Posterior cingulate gyrus (tissue), 11 donors: ENCODE measurements at places on chromosomes 13 and 19.

DNA sequence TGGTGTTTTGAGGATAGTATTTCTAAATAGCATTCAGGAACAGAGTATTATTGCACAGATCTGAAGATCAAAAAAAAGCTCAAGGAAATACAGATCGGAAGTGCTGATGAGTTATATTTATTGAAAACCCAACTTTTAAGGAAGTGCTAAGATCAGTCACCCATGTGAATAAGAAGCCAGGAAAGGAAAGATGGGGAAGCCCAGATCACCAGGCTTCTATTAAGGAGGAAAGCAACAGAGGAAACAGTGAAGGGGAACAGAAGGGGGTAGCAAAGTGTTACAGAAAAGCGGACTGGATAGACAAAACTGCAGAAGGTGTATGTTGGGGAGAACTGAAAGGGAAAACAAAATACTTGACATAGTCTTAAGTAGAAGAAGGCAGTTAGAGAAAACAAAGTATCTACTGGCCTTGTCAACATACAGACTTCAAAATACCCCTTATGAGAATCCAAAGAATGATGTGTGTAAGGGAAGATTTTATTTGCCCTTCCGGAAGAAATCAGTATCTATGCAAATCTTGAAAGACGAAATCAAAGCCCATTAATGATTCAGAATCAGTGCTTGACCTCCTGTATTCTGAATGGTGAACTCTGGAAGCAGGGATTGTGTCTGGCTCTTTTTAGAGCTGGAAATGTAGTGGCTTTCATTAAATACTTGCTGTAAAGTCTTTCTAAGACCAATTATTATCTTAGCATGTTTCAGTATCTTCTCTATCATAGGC, 12.1 kb downstream of the UFM1 start:
- DNase-seq = no peak

DNA sequence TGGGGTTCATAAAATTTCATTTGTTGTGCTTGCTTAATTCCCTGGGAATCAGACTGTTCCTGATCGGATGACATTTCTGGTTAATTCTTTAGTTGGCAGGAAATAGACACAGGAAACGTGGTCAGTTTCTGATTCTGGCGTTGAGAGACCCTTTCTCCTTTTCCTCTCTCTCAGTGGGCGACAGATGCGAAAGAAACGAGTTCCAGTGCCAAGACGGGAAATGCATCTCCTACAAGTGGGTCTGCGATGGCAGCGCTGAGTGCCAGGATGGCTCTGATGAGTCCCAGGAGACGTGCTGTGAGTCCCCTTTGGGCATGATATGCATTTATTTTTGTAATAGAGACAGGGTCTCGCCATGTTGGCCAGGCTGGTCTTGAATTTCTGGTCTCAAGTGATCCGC, 10.8 kb downstream of the LDLR start:
- no peak for DNase-seq

DNA sequence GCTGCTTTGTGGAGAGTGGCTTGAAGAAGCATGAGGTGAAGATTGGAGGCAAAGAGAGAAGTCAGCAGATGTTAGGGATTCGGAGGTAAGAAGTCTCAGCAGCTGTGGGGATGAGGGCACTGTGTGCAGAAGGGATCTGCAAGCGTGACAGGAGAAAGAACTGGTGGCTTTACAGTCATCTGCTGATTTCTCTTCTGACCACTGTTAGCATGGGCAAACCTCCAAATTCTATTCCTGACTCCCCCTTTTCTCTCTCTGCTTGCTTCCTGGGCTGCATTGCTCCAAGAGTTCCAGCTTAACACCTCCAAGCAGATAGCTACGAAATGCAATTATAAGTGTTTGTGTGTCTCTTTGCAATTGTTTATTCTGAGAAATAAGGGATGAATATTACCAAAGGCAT, 159.6 kb downstream of the GGACT start:
- no peak for DNase-seq

GRCh38 chr19:45640849-45641273, 1.7 kb upstream of the EML2 start:
- DNase-seq = no peak

GRCh38 chr19:10604460-10604980, 17.4 kb upstream of the AP1M2 start:
- DNase-seq = no peak

- DNase-seq = no peak
These were observed 18.2 kb upstream of the MEIS3 start for GRCh38 chr19:47437500-47437899.

DNA sequence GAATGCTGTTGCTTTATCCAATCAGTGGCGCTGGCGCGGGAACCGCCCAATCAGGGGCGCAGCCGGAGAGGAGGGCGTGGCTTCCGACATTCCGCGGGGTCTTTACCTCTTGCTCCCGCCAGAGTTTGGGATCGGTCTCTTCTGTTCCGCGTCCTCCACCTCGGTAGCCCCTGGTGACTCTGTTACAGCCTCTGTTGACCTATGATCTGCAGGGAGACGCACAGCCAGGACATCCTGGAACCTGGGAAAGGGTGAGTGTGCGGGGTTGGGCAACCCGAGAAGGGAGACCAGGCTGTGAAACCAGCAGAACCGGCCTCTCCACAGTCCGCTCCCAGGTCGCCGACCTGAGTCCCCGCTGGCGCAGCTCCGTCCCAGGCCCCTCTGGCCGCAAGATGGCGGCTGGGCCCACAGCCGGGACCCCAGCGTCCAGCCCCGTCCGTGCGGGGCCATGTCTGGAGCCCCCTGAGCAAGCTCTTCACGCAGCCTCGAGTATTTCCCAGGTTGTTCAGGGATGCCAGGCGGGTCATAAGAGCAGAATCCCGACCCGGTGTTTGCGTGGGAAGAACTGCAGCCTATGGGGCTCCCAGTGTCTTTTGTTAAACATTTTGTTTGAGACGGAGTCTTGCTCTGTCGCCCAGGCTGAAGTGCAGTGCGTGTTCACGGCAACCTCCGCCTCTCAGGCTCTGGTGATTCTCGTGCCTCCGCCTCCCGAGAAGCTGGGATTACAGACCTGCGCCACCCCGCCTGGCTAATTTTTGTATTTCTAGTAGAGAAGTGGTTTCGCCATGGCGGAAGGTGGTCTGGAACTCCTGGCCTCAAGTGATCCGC, 4.4 kb upstream of the ZNF681 start:
- DNase-seq = peak; percentile 66

- DNase-seq = no peak
These were observed 75.3 kb upstream of the SCEL start for GRCh38 chr13:77460195-77460594.

- DNase-seq = no peak
These were observed 38.7 kb upstream of the FLT1 start for GRCh38 chr13:28533441-28534166.

- DNase-seq = no peak
These were observed 23.6 kb downstream of the ZNF541 start for GRCh38 chr19:47549261-47549862.

DNA sequence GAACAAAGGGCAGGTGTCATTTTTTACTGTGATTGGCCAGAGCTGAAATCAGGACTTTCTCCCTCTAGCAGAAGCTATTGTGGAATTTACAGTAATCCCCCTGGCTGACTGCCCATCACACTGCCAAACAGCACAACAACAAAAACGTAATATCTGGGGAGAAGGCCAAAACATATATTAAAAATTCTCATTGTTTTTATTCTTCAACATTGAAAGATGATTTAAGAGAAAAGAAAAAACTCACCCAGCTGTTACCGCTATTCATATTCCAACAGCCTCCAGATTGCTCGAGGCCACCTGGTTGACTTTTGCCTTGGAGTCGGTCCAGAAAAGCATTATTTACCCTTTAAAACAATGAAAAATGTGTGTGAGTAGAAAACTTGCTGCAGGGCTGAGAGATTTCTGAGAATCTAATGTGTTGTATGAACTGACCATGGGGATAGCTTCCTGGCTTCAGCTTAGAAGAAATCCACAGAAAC, 97.2 kb downstream of the EPSTI1 start:
- DNase-seq = no peak

- no peak for DNase-seq
These were observed 457.6 kb upstream of the GPC6 start for GRCh38 chr13:92769046-92769445.

- DNase-seq = no peak
These were observed 161.4 kb upstream of the SOX1 start for GRCh38 chr13:111905609-111905945.

- DNase-seq = no peak
These were observed 215.5 kb downstream of the KLF12 start for GRCh38 chr13:73918691-73919090.

- peak; percentile 82 for DNase-seq
These were observed 1.8 kb upstream of the APOE start for GRCh38 chr19:44903602-44904425.

- DNase-seq = no peak
These were observed 574.2 kb downstream of the PCDH9 start for GRCh38 chr13:66655847-66656454.

GRCh38 chr13:33862016-33862415, 44.1 kb downstream of the RFC3 start:
- DNase-seq = no peak

GRCh38 chr13:71661921-71662320, 205.1 kb downstream of the DACH1 start:
- DNase-seq = no peak

DNA sequence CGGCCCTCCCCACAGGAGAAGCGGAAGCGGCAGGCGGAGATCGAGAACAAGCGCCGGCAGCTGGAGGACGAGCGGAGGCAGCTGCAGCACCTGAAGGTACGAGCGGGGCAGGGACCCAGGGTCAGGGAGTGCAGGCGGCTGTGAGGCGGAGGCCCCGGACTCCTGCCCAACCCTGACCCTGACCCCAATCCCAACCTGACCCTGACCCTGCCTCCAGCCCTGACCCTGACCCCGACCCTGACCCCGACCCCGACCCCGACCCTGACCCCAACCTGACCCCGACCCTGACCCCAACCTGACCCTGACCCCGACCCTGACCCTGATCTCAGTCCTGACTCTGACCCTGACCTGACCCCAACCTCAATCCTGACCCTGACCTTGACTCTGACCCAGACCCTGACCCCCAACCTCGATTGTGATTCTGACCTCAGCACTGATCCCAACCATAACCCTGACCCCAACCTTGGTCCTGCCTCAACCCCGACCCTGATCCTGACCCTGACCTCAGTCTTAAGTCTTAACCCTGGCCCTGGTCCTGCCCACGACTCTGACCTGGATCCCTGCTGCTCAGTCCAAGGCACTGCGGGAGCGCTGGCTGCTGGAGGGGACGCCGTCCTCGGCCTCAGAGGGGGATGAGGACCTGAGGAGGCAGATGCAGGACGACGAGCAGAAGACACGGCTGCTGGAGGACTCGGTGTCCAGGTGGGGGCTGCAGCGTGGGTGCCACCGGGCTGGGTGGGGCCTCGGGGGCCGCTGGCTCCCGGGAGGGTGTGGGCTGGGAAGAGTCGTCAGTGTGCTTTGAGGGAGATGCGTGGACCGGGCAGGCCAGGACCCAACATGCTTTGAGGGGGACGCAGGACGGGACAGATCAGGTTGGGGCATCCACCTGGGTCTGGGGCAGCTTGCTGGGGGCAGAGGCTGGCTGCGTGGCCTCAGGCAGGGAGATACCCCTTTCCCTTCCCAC, 18.5 kb downstream of the PALM start:
- DNase-seq = no peak

DNA sequence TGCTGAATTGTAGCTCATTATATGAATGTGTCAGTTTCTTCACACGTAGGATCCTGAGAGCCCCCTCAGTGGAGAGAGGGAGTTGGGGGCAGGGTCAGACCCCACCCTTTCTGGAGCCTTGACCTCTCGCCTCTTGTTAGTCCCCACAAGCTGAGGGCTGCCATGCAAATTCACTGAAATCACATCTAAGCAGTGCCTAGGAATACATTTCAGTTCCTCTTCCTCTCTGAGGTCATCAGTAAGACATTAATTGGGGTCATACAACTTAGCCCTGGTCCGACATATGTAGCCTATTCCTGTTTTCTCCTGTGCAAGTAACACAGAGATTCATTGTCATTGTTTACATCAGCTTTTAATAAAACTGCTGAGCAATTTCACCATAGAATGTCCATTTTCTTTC, 30.0 kb downstream of the MYO9B start:
- no peak for DNase-seq

GRCh38 chr19:16536130-16536529, 6.1 kb downstream of the CHERP start:
- no peak for DNase-seq

- DNase-seq = no peak
These were observed 56.1 kb downstream of the CDK8 start for GRCh38 chr13:26310003-26310402.

- DNase-seq = no peak
These were observed 74.3 kb upstream of the LRCH1 start for GRCh38 chr13:46478651-46479050.

DNA sequence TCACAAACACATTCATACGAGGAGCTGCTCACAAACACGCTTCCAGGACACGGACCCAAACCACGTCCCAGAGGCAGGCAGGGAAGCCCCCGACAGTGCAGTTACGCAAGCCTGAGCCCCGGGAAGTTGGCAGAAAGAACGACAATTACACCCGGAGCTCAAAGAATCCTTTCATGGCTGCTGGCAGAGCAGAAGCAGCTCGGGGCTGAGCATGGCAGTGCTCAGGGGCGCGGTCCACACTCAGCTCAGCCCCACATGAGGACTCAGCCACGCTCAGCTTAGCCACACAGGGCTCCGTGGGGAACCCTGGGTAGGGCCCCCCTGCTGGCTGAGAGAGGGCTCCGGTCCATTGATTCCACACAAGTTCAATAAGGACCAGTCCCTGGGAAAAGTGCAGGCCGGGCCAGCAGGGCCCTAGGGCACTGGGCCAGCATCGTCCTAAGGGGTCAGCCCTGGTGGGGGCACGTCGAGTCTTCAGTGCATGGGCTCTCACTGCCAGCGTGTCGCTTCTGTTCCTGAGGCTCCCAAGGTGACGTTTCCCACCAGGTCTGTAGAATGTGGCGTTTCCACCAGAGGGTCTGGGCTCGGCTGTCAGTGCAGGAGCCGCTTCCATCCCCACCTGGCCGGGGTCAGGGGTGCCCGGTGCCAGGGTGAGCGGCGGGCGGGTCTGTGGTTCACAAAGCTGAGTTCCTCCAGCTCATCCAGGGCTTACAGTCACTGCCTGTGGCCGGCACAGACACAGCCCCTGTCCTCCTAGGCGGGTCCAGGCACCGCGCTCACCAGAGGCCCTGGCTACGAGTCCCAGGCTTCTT, 23.1 kb downstream of the GAS6 start:
- DNase-seq = peak; percentile 58

DNA sequence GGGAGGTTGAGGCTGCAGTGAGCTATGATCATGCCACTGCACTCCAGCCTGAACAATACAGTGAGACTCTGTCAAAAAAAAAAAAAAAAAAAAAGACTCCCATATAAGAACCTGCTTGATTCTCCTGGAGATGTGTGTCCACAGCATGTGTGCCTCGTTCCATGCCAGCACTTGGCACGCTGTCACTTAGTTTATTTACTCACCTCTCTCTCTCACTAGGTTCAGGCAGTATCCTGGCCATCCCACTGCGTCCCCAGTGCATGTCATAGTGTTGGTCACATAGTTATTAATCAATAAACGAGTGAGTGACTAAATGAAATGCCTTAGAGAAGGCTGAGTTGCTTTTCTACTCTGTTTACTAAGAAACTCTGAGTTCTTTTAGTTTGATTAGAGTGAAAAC, 79.1 kb upstream of the GPR12 start:
- DNase-seq = no peak

GRCh38 chr19:45824531-45825262, 9.6 kb upstream of the RSPH6A start:
- DNase-seq = no peak
